ENCODE measurements at places on chromosomes 12 and 14.

- no peak for DNase-seq
These were observed 24.0 kb downstream of the FAM222A start for GRCh38 chr12:109737631-109738030.

GRCh38 chr14:95564060-95564459, 29.2 kb downstream of the GLRX5 start:
- DNase-seq = no peak

GRCh38 chr14:98964171-98964570, 307.8 kb downstream of the BCL11B start:
- no peak for DNase-seq

GRCh38 chr12:57897286-57897974, 43.9 kb upstream of the ATP23 start:
- no peak for DNase-seq

DNA sequence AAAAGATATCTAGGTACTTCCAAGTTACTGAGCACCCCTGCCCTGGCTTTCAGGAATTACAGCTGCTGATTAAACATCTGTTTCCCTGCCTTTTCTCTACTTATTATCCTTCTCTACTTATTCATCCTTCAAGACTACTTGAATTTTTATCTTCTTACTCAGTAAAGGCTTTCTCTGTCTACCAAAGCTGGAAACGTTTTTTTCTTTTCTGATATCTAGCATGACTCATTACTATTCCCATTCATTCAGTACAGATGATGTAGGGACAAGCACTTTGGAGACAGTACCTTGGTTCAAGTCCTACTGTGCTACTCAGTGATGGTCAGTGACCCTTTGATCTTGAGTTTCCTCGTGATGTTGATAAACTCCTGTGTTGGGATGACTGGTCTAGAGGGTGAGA, 848.7 kb downstream of the NRXN3 start:
- DNase-seq = no peak

DNA sequence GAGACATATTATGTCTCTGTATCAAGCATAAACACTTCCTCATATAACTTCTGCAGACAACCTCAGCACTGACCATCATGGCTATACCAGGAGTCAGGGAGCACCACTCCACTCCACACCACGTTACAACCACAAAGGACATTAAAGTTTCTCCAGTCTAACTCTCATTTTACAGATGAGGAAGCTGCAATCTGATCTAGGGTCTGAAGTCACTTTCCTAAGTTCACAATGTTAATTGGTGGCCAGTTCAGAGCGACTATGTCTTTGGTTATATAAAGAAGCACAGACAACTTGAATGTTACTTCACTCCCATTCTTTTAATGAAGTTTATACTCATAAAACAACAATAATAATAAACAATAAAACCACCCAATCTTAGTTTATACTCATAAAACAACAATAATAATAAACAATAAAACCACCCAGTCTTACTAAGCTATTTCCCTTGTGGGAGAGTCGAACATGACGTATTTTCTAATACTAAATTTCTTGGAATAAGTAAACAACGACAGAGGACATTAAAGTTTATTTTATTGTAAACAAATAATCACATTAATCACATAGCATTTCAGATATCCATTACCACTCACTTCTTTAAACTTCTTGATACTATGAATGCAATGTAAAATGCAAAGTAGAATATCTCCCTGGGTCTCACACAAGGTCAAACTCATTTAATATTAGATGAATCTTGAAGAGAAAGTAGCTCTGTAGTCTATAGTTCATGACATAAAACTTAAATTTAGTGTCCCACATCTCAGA, 72.4 kb upstream of the SSTR1 start:
- no peak for DNase-seq

GRCh38 chr12:124548854-124549378, 18.5 kb downstream of the NCOR2 start:
- no peak for DNase-seq

GRCh38 chr12:1284611-1285010, 293.6 kb downstream of the ERC1 start:
- no peak for DNase-seq

DNA sequence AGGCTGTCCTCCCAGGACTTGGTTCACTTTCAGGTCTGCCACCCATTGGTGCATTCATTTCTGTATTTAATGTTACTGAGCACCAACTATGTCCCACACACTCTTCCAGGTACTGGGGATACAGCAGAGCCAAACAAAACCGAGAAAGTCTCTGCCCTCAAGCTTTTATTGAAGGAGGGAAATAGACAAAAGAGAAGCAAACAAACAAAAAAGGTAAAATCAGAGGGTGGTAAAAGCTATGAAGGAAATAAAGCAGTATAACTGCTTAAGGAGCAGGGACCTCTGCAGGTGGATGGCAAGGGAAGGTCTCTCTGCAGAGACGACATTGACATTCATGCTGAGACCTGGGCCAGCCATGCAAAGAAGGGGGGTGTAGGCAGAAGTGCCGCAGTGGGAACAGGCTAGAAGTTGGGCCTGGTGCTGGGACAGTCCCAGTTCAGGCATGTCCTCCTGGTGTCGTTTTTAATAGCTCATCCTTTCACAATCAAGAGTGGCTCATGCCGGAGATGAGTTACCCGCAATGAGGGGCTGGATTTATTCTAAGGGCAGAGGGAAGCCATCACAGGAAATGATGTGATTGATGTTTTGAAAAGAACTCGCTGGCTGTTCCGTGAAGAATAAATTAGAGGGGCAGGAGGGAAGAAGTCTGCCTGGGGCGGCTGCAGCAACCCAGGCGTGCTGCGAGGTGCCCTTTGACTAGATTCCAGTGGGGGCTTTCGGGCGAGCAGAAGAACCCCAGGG, 72.8 kb downstream of the IRF2BPL start:
- DNase-seq = no peak

DNA sequence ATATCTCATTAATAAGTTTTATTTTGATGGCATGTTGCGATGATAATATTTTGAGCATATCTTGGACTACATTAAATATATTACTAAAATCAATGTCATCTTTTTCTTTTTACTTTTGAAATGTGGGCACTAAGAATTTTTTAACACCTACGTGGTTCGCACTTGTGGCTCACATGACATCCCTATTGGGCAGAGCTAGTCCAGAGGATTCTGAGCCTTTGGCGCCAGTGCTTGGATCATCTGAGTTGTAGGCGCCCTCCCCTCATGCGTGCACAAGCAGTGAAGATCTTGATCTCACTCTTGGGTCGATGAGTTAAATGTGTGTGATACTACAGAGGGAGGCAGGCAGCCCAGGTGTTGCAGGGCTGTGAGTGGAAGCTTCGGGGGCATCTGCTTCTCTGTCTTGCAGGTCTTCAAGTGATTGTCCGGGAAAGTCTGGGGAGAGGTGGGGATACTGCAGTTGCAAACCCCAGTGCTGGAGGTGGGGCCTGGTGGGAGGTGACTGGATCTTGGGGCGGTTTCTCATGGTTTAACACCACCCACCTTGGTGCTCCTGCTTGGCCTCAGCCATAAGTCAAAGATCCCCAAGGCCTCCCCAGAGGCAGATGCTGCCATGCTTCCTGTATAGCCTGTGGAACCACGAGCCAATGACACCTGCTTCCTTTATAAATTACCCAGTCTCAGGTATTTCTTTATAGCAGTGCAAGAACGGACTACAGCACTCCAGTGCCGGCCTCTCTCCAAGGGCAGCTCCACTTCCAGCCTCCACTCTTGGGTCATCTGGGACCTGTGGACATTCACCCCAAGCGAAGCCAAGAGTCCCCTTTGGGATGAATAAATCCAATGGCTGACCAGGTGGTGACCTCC, 46.1 kb upstream of the PPP2R5C start:
- DNase-seq = no peak

DNA sequence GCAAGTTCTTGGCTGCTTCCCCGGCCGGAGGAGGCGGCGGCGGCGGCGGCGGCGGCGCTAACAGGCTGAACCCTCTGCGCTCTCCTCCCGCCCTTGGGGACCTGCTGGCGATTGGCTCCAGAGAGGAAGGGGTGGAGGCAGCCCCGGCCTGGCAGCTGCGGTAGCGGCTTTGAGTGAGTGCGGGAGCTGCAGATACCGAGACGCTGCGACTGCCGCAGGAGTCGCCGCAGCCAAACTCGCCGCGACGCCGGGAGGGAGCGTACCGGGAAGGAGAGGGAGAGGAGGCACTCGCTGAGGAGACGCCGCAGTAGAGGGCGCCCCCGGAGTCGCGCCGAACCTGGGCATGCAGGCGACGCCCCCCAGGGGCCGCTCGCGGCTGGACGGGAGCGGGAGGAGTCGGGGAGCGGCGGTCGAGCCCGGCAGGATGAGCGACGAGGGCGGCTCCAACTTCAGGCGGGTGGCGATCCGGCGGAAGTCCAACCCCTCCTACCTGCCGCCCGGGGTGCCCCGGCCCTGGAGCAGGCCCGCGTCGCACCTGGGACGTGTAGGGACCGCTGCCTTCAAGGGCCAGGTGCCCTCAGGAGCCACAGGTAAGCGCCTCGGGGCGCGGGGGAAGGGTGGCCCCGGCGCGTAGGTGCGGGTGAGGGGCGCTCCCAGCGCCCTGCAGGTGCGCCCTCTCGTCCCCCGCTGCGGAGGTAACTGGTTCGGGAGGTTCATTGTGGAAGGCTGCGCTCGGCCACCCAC, at the start of gene FGD4:
Gene FGD4 (plus strand): TSS at position 189 of the 744 bp plus-strand sequence.
- DNase-seq = no peak

DNA sequence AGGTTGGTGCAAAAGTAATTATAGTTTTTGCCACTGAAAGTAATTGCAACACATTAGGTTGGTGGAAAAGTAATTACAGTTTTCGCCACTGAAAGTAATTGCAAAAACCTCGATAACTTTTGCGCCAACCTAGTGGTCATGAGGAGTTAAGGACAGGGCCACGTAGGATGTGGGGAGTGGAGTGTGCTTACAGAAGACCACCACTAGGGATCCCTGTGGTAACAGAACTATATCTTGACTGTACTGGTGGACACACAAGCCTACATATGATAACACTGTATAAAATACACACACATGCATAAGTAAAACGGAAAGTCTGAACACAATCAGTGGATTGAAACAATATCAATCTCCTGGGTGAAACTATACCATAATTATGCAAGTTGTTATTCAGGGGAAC, 187.4 kb upstream of the ABCD2 start:
- no peak for DNase-seq

DNA sequence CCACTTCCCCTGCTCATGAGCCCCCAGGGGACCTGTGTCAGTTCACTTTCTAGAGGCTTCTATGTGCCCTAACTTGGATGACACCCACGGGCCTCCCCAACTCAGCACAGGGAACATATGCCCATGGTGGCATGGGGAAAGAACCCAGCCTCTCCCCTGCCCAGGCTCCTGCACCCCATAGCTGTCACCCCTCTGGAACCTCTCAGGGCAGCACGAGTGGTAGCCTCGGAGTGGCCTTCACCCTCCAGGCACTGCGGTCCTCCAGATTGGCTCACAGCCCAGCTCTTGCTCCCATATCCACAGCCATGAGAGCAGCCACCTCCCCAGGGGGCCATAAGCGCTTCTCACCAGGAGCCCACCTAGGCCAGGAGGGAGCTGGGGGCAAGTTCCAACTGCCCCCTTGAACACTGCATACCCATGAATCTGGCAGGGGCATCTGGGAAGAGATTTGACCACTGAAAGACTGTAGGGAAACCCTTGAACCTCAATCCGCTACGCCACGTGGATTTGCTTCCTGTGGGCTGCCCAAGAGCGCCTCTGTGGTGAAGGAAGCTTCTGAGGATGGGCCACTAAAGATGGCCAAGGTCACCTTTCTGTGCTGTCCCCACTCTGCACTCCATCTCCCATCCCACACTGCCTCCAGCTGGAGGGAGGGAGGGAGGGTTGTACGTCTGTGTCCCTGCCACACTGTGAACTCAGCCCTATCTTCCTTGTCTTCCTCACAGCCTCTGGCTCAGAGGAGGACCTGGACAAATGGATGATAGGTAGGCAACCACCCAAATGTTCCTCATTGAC, 11.9 kb downstream of the PLD4 start:
- no peak for DNase-seq

DNA sequence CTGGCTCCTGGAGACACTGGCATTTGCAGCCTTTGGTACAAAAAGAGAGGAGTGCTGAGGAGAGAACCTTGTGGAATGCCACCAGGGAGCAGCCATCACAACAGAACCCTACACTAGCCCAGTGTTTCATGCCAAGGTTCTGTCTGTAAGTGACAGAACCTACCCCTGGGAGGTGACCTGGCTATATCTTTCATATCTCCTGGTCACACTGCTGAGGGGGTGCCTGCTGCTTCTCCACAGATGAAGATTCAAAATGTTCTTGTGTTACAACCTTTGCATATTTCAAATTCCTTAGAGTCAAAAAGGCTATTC, 12.7 kb upstream of the EIF4B start:
- no peak for DNase-seq

DNA sequence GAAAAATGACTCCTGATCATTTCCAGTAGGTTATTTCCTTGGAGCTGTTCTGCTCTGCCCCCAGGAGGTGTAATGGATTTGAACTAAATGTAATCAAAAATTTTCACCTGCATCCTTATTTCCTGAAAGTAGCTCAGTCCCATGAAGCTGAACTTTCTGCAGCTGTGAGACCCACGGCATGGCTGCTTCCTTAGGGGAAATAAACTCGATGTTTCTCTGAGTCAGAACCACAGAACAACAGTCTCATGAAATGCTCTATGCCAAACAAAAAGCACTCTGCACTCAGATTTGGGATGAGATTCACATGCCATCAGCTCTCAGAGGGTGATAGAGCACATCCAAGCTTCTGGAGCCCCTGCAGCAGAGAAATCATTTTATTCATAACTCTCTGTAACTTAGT, 224.1 kb upstream of the PLEKHG7 start:
- no peak for DNase-seq

DNA sequence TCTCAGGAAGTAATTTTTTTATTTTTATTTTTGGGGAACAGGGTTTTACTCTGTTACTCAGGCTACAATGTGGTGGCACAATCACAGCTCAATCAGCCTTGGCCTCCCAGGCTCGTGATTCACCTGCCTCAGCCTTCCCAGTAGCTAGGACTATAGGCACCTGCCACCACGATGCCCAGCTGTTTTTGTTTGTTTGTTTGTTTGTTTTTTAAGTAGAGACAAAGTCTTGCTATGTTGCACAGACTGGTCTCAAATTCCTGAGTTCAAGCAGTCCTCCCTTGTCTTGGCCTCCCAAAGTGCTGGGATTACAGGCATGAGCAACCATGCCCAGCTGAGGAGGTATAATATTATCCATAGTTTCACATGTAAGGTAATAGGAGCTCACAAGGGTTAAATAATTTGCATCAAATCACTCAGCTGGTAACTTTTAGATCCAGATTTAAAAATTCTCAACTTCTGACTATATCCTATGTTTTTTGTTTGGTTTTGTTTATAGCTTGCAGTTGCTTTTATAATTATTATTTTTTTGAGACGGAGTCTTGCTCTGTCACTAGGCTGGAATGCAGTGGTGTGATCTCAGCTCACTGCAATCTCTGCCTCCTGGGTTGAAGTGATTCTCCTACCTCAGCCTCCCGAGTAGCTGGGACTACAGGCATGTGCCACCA, 629.3 kb downstream of the DIO2 start:
- DNase-seq = no peak

DNA sequence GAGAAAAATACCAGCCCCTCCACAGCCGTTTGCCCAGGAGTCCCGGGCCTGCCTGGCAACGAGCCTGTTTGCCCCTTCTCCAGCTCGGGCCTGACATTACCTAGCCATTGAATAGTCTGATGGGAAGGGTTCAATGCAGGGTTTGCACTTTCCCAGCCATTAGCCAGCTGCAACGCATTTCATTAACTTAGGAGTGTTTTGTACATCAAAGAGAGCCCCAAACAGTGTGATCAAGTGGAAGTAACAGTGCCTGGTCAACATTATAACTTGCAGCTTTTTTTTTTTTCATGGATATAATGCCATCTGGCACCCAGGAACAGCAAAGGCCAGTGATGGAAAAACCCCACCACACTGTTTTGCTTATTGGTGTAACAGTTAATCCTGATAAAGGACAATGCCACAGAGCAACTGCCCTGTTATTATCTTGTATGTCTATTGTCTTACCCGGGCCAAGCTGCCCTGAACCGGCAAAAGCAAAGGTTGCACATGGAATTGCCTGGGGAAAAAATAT, 38.0 kb downstream of the BTG1 start:
- no peak for DNase-seq
